Stimulated activated CD4-positive, alpha-beta T cell treated with anti-CD3 and anti-CD28 coated beads, Interleukin-1b, Interleukin-23, amount 100 ng/mL, for 4 hours (primary cell): ENCODE measurements at places on chromosomes 2 and 18.

DNA sequence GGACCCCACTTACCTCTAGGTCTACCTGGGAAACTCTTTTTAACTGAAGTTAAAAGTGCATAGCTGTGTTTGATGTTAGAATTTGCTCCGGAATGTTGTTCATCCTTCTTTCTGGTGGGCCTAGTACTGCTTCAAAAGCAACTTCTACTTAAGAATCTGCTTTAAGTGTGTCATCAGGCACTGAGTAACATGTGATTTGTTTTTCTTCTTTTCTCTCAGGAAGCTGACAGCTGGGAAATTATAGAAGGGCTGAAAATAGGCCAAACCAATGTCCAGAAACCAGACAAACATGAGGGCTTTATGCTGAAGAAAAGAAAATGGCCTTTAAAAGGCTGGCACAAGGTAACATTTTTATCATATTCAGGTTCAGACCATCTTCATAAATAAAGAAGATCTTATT, 122.9 kb downstream of the PRKRA start:
- DNase-seq = no peak

GRCh38 chr2:905091-905832, 45.4 kb upstream of the SNTG2 start:
- DNase-seq = no peak

DNA sequence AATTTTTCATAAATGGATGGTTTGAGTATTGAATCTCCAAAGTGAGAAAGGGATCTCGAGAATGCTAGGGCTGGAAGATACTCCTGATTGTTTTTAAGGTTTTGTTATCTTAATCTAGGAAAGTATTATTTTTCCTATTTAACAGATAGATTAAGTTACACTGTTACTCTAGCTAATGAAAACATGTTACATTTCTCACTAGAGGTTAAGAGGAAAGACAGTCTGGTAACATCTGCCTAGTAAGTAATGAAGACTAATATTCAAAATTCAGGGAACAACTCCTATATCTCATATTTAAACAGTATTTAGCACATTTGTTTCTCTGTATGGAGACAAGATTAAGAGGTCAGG, 2.0 kb downstream of the GALNT3 start:
- DNase-seq = no peak

DNA sequence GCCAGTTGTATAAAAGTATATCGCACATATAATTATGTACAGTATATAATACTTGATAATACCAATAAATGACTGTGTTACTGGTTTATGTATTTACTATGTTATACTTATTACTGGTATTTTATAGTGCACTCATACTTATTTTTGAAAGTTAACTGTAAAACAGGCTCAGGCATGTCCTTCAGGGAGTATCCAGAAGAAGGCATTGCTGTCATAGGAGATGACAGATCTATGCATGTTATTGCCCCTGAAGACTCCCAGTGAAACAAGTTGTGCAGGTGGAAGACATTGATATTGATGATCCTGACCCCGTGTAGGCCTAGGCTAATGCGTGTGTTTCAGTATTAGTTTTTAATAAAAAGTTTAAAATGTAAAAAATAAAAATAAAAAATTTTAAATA, 20.3 kb upstream of the ASXL3 start:
- DNase-seq = no peak

GRCh38 chr2:220076734-220077133, 449.3 kb downstream of the SLC4A3 start:
- no peak for DNase-seq

GRCh38 chr2:238060096-238060541, 682 bp upstream of the SCLY start:
- DNase-seq = no peak

- DNase-seq = no peak
These were observed 192.8 kb upstream of the PXDN start for GRCh38 chr2:1937066-1937465.

- DNase-seq = no peak
These were observed 123.9 kb downstream of the ZFP36L2 start for GRCh38 chr2:43102366-43103092.

DNA sequence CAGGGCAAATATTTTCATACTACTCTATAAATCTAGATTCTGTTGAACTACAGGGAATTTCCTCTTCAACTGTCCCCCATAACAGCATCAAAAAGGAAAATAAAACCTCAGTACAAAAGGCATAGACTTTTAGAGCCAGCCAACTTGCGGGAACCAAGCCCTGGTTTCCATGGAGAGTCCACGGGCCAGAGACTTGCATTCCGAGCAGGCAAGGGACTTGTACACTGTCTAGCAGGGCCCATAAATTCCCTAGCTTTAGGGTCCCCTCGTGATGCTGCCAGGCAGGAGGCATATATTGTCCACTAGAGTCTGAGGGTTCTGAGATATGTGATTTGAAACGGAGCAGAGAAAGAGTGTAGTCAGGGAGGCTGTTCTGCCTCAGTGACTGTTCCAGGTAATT, 153.1 kb upstream of the SLC14A2 start:
- DNase-seq = no peak

GRCh38 chr2:71631411-71631931, 178.1 kb downstream of the DYSF start:
- no peak for DNase-seq

DNA sequence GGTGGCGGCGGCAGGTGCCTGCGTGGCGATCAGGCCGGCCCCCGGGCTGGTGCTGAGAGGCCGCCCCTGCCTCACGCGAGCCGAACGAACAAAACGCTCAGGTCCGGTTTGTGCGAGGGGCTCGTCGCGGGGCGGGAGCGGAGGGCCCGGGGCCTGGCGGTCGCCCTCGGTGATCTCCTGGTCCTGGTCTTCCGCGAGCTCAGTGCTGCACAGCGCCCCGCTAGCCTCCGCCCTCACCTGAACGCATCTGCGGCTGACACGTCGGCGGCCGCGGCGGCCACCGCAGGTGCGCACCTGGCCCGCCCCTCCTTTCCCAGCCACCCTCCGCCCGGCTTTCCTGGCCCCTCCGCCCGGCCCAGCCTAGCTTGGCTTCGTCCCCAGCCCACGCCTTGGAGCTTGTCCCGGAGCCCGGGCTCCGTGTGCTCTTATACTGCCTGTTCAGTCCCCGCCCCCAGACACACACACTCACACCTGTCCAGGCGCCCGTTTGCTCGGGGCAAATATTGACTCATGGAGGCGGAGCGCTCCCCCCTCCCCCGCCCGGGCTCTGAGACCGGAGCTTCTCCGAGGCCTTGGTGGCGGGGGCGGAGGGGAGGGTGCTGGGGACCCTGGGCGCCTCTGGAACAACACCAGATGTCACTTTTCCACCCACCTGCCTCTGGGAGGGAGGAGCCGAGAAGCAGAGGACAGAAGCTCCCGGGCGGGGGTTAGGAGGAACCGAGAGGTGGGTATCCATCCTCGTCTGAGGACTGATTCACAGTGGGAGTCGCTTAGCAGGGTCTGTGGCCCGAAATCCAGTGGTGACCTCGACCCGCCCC, 8.6 kb upstream of the CRYBA2 start:
- peak; percentile 41 for DNase-seq

GRCh38 chr2:41736586-41736985, 311.2 kb upstream of the PKDCC start:
- no peak for DNase-seq

GRCh38 chr2:3563521-3563976, 5.4 kb upstream of the RNASEH1 start:
- DNase-seq = no peak

GRCh38 chr2:27322301-27322765, 564 bp downstream of the MPV17 start:
- no peak for DNase-seq

DNA sequence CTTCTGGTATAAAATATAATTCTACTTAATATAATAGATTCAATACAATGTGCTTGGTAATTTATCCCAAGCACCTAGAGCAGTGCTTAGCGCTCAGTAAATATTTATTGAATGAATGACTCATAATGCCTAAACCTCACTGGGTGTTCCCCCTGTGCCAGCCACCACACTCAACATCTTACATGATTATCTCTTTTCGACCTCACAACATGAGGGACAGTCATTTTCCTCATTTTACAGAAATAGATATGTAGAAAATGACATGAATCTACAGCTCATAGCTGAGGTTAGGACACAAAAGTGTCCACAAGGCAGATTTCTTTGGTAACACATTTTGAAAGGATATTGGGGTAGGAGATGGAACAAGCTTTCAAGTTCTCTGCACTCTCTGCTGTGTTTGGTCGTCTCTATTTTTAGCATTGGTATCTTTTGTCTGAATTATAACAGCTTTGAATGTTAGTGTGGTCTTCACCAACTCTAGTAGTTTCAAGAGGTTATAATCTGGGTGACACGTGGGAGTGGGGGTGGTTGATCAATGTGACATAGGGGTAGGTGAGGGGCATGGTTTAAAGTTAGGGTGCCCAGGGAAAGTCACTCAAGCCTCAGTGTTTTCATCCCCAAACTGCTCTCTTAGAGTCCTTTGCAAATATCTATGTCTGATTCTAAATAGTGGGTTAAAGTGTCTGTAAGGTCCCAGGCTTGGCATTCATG, 9.8 kb downstream of the MYOM1 start:
- DNase-seq = no peak

DNA sequence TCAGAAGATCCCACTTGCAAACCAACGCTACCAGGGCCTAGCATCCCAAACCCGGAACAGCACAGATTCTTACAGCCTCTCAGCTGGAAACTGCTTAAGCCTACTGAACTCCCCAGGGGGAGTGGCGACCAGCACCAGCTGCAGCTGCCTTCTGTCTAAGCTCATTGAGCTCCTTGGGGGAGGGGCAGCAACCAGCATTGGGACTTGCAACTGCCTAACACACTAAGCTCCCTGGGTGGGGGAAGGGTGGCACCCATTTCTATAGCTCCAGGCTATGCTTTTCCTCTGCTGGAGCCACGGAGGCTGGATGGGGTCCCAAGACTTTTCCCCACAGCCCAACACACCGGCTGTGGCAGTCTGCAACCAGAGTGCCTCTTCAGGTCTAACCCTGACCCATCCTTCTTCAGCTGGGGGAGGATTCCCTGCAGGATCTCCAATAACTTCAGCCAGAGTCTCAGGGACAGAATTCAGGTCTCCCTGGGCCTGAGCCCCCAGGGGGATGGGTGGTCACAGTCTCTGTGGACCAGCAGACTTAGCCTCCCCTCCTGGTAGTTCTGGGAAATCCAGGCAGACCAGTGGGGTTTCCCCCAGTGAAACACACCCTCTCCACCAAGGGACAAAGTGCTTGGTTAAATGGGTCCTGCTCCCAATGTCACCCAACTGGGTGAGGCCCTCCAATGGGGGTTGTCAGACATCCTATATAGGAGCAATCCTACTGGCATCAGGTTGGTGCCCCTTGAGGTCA, 45.9 kb upstream of the ITGA4 start:
- DNase-seq = no peak

DNA sequence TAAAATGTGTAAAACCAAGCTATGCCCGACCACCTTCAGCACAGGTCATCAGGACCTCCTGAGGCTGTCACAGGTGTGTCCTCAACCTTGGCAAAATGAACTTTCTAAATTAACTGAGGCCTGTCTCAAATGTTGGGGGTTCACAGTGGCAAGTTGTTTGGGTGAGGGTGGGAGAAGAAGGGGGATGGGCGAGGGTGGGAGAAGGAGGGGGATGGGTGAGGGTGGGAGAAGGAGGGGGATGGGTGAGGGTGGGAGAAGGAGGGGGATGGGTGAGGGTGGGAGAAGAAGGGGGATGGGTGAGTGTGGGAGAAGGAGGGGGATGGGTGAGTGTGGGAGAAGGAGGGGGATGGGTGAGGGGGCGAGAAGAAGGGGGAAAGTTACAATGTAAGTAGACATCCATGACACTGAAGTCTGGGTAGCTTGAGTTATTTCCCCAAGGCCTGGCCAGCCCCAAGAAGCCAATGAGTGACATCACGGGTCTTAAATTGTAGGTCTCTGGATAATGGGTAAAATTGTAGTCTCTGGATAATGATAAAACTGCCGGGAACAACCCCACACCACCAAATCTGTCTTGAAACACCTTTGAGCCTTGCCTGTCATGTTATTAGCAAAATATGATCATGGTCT, 56.3 kb downstream of the TIMM21 start:
- DNase-seq = no peak

DNA sequence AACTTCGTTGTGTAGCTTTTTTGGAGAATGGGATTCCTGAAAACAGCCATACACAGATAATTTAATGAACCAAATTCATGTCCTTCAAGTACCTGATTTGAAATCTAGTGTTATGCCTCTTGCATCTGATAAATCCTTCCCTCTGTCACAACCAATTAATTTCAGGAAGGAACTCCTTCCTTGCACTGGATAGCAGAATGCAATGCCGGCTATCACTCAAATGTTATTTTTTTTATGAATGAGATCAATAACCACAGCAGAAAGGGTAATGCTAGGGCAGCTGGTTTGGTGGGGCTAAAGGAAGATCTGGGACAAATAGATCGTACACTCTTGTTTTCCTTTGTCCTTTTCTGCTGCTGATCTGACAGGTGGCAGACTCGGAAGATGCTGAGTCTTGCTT, 899.5 kb upstream of the GYPC start:
- DNase-seq = no peak

GRCh38 chr2:563512-563911, 113.7 kb downstream of the TMEM18 start:
- DNase-seq = no peak

- DNase-seq = no peak
These were observed 721 bp upstream of the EHD3 start for GRCh38 chr2:31233231-31233630.

- DNase-seq = no peak
These were observed 6.9 kb downstream of the OXER1 start for GRCh38 chr2:42756966-42757513.

GRCh38 chr18:49123431-49123830, 172.7 kb upstream of the SMAD7 start:
- no peak for DNase-seq

DNA sequence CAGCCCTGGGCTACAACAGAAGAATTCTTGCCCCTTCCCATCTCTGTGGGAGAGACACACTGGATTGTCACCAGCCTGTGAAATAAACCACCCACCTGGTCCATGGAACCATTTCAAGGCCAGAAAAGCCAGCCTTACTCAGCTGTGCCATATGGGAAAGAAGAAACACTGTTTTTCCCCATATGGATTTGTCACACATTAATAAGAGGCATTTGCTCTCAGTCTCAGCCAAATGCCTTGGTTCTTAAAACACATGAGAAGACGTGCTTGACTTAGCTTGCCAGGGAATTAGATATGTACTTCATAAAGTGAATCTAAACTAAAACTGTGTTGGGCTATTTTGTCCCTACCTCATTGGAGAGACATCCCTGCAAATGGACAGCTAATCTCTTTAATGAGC, 308.6 kb upstream of the TNP1 start:
- no peak for DNase-seq

DNA sequence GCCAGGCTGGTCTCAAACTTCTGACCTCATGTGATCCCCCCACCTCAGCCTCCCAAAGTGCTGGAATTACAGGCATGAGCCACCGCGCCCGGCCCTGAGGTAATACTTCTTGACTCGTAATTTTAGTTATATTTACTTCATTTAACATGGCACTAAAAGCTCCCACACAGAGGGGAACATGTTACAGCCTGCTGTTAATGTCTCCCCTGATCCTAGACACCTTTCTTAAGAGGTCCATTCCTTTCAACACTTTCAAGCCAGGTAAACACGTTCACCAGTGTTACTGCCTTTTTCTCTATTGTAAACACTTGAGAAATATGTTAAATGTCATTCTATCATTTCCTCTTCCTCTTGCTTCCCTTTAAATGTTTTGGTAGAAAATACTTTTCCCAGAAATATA, 161.4 kb downstream of the METTL4 start:
- no peak for DNase-seq

- no peak for DNase-seq
These were observed 198.6 kb upstream of the CWC22 start for GRCh38 chr2:180205621-180206235.
